Left lung (tissue), 14 donors: ENCODE measurements at places on chromosomes 1 and 21. TPM values are rescaled to one million over a fixed set of nuclear protein-coding genes. Genes with fewer than 3 reads are reported as not detected.

- no peak for DNase-seq
Observed at GRCh38 chr21:15725949-15726348, 3.8 kb upstream of the USP25 start.

DNA sequence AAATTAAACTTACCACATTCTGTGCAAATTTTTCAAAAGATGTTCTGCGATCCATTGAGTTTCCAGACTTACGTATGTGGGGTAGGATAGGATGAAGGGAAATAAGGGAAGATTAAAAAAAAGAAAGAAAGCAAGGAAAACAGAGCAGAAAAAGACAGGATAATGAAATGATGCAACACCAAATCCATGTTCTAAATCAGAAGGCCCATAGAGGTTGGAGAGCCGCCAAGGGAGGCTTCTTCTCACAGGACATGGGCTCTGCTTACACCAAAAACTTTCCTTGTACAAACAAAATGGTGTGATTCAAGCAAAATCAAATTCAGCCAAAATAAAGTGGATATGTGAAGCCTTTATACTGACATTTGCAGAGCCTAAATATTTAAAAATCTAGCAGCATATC lies 189.5 kb upstream of the GREM2 start:
- no peak for DNase-seq

GRCh38 chr1:67171574-67171955 lies 5.3 kb downstream of the IL23R start:
- no peak for DNase-seq

DNA sequence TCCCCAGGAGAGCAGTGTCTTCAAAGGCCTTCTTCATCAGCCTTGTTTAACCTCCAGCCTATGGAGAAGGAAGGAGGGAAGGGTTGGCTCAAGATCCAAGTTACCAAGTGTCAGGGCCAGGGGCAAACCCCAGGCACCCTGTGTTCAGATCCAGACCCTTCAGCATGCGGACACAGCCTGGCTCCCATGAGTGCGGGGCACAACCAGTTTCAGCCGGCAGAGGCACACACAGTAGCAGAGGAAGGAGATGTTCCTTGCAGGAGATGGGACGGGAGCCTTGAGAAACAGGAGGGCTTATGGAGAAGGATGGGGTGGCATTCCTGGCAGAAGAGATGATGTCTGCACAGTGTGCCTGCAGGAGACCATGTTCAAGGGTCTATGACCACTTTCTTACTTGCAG lies 161.7 kb upstream of the EDN2 start:
- no peak for DNase-seq

DNA sequence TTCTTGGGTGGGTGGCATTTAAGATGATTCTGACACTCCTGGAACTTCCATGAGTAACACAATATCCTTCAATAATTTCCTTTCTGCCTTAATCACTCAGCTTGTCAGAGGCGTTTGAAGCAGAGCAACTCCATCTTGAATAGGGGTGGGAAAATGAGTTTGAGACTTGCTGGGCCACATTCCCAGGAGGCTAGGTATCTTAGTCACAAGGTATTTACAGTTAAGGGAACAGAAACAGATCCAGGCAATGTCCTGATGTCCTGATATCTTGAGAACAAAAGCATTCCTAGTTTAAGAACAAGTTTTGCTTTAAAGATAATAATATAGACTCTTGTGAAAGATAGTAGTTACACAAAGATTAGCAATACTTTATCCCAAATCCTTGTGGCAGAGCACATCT lies 76.6 kb upstream of the KIAA0040 start:
- DNase-seq = no peak

DNA sequence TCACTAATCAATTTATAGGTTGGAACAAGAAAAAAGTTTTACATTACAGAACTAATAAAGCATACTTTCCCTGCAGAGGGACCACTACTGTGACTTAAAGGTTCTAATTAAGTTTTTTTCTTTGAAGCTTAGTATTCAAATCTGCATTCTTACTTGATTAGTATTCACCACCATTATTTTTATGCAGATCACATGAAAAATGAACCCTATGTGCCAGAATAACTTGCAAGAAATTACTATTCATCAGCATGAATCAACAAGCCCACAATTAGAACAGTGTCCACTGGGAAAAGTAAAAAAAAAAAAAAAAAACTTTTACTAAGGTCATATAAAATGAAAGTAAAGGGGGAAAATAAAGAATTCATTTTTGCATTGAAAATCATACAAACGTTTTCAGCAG lies 90.8 kb downstream of the SMYD3 start:
- DNase-seq = no peak

DNA sequence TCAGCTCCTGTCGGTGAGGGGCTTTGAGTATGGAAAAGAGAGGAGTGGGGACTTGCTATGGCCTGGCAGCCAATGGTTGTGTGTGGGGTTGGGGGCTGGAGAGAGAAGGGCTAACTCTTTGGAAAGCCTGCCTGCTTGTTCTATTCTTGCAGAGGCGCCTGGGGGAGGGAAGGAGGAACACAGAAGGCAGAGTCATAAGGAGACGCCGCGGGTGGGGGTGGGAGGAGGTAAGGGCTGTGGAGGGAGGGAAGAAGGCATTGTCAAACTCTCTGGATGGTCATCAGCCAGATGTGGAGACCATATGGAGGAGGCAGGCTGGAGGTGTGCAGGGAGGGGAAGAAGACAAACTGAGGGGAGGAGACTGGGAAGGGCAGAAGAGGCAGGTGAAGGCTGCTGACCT lies 70.0 kb downstream of the PLXNA2 start:
- DNase-seq = no peak

GRCh38 chr1:187921426-187921825 lies 1092.7 kb downstream of the PLA2G4A start:
- no peak for DNase-seq

GRCh38 chr21:40282912-40283886 lies 416.0 kb downstream of the PCP4 start:
- no peak for DNase-seq

DNA sequence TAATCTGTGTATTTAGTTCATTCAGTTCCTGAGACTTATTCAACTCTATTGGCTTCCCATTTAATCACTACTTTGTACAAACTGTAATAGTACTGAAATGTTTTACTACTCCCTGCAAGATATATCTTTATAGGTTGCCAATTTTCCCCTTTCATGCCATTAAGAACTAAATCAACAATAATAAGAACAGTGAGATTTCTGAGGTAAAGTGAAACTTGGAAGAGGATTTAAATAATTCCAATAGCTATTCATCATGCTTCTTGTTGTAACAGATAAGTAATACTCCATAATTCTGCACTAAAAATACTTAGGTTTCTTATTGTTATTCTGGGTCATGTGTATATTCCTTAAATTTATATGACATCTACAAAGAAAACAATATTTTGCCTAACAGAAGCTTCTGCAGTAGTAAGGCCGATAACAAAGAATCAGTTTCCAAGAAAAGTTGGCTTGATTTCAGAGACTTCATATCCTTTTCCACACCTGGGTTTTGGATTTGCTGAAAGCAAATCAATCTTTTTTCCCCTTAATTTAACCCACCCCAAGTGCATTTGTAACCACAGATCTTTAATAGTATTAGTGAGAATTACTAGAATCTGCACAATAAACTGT lies 258.3 kb downstream of the FAF1 start:
- no peak for DNase-seq

DNA sequence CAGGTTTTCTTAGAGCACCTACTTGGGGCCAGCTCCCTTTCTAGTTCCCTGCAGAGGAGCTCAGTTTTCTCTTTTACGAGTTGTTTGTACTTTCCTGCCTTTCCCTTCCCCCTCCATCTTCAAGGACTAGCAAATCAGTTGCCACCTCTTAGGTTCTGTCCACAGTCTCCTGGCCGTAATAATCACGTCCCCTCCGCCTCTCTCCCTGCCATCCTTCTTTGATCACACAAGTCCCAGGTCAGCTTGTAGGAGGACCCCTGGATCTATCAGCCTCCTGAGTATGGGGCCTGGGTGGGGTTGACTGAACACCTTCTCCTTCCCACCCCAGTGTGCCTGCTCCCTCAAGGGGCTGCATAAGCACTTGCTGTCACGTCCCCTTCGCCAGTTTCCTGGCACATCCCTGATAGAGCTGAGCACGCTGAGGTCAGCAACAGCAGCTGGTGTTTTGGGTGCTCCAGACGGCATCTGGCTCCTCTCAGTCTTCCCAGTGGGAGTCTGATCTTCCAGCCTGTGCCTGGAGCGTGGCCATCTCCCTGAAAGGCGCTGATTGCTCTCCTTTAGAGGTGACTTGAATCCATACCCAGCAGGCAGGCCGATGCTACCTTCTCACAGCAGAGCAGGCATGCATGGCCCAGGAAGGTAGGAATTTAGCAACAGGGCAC lies 216.1 kb upstream of the TMEM51 start:
- DNase-seq = no peak

DNA sequence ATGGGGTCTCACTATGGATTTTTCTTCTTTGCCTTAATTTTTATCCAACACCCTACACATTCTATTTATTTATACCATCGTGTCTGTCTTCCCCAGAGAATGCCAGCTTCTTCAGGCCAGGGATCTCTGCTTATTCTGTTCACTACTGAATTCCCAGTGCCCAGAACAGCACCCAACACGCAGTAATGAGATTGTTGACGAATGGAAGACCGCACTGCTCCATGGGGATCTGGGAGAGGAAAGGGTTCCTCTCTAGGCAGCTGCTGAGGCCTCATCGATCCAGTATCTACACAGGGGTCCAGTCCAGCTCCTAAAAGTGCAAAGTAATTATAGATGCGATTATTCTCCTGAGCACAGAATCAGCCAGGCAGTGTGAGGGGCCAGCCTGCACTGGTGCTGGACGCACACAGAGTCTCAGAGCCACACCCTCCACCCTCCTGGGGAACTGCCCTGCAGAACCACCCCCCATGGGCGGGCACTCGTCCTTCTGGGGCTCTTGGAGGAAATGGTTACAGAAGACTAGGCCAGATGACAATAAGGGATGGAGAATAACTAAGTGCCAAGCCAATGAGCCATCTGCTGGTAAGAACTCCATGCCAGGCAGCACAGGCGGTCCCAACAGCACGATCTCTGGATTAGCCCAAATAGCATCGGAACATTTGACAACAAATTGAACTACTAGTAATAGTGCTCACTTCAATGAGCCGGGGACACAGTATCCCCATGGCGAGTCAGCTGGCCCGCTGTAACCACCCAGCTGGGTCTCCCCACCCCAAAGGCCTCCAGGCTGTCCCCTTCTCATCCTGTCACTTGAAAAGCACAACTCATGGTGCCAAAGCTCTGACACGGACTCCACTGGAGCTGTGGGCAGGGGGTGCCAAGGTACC lies 1.7 kb upstream of the PDE9A start:
- DNase-seq = no peak

GRCh38 chr1:157069601-157070000 lies 24.1 kb upstream of the ARHGEF11 start:
- DNase-seq = no peak

GRCh38 chr1:89363196-89363595 lies 663 bp upstream of the GBP6 start:
- DNase-seq = no peak

- DNase-seq = no peak
Observed at GRCh38 chr1:205046870-205047269, 3.9 kb downstream of the CNTN2 start.

DNA sequence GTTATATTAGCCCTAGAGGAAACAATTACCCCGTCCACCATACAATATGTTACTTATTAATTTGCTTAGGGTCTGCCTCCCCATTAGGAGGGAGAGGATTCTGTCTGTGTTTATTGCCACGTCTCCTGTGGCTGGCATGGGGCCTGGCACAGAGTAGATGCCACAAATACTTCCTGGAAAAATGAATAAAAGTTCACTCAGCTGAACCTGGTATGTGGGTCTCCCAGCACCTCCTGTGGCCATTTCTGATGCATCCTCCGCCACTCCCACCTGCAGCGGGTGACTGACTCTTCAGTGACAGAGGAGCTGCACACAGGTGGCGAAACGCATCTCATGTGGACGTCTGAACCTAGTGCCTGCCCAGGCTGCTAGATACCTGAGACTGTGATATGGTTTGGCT lies 112.7 kb downstream of the CLIC6 start:
- no peak for DNase-seq

DNA sequence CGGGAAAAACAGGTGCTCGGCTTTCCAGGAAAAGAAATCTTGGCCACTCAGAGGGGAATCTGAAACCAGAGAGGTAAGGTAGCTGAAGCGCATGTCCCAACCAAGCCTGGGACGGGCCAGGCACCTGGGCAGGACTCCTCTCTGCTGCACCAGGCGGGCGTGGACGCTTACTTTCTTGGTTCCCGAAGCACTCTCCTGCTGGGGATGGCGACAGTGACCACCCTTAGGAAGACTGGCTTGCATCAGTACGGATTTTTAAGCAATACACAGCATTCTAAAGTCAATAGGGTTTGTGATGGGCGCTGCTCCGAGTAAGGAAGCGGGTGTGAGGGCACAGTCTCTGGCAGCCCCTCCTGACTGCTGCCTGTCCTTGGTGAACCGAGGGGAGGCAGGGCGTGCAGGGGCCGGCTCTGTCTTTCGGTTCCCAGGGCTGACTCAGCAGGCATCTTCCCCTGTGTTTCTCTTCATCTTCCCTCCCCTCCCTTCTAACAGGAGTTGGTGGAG lies 74.9 kb upstream of the ANGPTL1 start:
- DNase-seq = no peak

Gene CD84
- 17.2 TPM for total RNA-seq

Gene SMIM1
- 6.5 TPM for total RNA-seq

Gene RPE65
- total RNA-seq = not detected

Gene SLC9C2
- 0.35 TPM for total RNA-seq

Gene GNAT2
- total RNA-seq = not detected

Gene LEMD1
- total RNA-seq = 2.1 TPM
